ENCODE measurements at places on chromosomes 7 and 10.

DNA sequence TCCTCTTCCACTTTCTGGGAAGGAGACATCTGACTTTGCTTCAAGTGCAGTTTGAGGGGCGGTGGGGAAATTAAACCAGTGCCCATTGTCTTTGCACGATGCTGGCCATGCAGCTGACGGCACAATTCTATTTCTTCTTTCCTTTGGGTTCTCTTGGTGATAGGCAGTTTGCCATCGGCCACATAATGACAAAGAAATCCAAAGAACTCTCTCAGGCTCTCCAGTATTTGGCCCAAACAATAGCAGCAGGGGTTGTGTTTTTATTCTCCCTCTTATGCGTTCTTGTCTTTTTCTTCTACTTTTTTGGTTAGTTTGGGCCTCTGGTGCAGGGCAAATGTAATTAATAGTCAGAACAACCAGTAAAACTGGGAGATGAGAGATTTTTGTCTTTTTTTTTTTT is 147.0 kb downstream of the EMX2 start:
- no peak for DNase-seq

- no peak for DNase-seq
Measured at GRCh38 chr7:80107278-80107677, 27.4 kb upstream of the GNAI1 start.

- no peak for DNase-seq
Measured at GRCh38 chr7:115533785-115534184, 496.8 kb downstream of the TFEC start.

DNA sequence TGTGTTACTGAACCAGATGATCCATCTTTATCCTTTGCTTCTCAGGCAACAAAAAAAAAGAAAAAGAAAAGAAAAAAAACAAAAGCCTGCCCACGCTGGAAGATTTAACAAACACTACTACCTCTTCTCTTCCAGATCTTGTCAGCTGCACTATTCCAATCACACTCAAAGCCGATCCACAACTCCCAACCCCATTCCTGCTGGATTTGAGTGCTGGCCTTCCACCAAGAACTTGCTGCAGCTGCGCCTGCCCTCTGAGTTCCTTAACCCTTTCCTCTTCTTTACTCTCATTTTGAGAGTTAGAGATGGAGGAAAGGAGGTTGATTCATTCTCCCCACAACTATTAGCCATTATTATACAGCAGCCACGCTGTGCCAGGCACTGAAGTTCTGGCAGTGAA is 16.0 kb upstream of the ITGA8 start:
- no peak for DNase-seq

- peak; percentile 39 for DNase-seq
Measured at GRCh38 chr10:69065406-69066361, 22.2 kb upstream of the SRGN start.

DNA sequence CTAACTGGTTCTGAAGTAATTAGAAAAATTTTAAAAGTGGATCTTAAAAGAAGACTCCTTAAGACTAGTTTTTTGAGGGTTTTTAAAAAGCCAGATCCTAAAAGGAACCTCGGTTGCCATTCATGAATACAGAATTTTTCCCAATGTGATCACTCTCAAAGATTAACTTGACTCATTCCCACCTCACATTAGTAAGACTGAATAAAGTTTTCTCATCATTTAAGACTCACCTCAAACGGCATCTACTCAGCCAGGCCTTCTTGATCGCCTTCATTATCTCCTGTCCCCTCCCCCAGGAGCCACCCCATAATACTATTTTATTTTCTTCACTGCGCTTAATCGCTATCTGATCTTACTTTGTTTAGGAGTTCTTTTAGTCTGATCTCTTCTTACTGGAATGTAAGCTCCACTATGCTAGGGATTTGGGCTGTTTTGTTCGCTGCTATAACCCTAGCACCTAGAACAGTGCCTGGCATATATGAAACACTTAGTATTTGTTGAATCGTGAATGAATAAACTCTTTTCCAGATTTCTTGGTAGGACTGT is 55.9 kb upstream of the PCGF5 start:
- no peak for DNase-seq

DNA sequence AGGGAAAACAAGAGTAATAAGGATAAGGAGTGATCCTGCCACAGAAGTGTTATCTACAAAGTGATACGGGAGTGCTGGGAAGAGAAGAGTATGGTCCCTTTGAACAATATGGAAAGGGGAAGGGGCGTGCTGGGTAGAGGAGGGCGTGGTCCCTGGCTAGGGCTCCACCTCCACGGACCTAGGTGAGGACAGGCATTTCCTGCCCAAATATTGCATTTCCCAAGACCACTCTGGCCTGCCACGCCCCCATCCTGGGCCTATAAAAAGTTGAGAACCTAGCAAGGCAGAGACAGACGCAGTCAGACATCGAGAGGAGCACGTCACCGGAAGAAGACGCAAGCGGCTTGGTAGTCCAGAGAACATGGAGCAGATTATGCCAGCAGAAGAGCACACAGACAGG is 22.8 kb downstream of the VSTM4 start:
- DNase-seq: no peak

All from activated T-helper 1 cell treated with anti-CD3 and anti-CD28 coated beads, Interleukin-12 subunit alpha, Interleukin-12 subunit beta, Interleukin-2, Interleukin-4 antibody, amounts not matched to agents 30 ng/mL and 10 ng/mL and 1 ng/mL, durations not matched to agents 14 hours and 24 hours and 36 hours (primary cell).